Hematopoietic multipotent progenitor cell (in vitro differentiated cells): ENCODE measurements at places on chromosomes 2 and 18.

DNA sequence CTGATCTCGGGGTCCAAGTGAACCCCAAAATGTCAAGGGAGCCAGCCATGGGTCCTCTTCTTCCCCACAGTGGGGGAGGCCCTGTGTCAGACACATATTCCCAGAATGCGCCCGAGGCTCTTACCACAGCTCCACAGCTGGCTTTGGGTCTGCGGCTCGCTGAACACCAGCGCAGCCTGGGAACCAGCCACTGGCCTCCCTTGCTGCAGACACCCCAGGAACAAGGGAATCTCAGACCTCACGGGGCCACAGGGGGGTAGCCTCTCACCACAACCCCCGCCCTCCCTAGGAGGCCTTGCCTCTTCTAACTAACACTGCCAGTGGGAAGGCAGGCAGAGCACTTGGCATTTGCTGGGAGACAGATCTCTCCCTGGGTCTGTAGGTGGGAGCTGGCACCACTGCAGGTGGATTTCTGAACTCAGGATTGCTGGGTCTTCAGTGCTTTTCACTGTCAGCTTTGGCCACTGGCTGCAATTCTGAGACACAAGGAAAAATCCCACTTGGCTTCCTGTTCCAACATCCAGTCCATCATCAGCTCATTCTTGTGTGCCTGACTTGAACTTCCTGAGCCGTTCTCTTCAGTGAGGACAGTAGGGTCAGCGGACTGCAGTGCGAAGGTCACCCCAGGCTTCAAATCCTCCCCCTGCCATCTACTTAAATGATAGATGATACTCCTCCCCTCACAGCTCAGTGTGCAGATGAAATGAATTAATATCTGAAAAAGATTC is 128.7 kb downstream of the CAPN13 start:
- no peak for DNase-seq

- no peak for DNase-seq
These were observed 69.0 kb downstream of the RAB3GAP1 start for GRCh38 chr2:135121016-135121657.

GRCh38 chr2:183284606-183285005 is 160.4 kb downstream of the NUP35 start:
- no peak for DNase-seq

DNA sequence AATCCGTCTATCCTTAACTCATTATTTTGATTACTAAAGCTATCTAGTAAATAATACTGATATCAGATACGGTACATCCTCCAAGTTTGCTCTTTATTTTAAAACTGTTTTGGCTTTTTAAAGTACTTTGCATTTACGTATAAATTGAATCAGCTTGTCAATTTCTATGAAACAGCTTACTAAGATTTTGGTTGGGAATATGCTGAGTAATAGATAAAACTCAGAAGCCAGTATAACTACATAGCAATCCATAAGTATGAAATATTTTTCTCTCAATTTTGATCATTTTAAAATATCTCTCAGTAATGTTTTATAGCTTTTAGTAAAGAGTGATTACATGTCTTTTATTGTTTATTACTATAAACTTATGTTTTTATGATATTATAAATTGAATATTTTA is 116.2 kb upstream of the SOX11 start:
- no peak for DNase-seq

GRCh38 chr18:31268985-31269406 is 49.0 kb upstream of the DSG1 start:
- no peak for DNase-seq

- DNase-seq: peak; percentile 36
These were observed 301.6 kb upstream of the GULP1 start for GRCh38 chr2:187989925-187990623.
